CD8-positive, alpha-beta T cell (primary cell): ENCODE measurements at places on chromosomes 3 and 15.

- no peak for DNase-seq
Measured at GRCh38 chr15:85094685-85095084, 113.0 kb downstream of the PDE8A start.

- no peak for DNase-seq
Measured at GRCh38 chr3:54988838-54989630, 61.2 kb upstream of the LRTM1 start.

- DNase-seq, result no peak
Measured at GRCh38 chr15:38558372-38559059, 6.1 kb downstream of the RASGRP1 start.

DNA sequence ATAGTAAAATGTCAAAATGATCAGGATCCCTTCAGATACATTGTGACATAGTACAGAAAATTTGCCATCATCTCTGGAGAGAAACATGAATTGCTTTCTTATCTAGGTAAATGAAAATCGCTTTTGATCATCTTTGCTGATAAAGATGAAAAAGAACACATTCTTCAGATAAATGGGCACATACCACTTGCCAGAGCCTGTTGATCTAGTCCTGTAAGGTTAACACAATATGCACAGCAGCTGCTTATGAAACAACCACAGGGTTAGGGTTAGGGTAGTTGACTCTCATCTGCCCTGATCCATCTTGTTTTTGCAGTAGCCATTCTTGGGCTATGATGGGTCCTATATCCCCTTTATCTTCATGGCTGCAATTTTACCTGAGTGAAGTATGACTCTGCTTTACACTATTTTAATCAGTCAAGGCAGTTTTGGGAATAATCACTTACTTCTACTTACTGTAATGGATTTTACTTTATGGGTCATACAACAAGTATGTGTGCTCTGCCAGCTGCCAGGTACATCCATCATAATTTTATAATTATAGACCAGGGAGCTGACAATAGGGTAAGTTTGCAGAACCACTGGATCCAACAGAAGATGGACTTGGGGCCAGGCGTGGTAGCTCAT, 12.6 kb upstream of the SPINK8 start:
- no peak for DNase-seq

- DNase-seq, result no peak
Measured at GRCh38 chr3:176932433-176932832, 264.8 kb downstream of the TBL1XR1 start.
